ENCODE measurements at places on chromosomes 5 and 9.
A peak's percentile ranks its signal among the peaks of the same experiment; 100 is the strongest.

- no peak for DNase-seq
Observed at GRCh38 chr9:129473523-129474244, 147.2 kb downstream of the C9orf50 start.

DNA sequence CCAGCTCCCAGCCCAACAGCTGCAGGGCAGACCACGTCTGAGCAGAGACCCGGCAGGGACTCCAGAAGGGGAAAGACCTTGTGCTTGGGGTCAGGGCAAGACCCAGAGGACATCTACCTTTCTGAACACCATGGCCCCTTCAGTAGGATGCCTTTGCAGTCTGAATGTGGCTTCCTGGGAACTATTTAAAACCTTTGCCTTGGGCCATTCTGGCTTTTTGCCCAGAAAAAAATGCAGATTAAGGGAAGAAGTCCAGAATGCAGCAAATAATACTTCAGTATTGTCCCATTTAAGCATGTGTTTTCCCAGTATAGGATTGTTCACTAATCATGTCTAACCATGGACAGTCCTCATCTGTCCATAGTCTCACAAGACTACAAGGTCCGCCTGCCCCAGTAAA lies 67.5 kb upstream of the ERCC6L2 start:
- DNase-seq: no peak

GRCh38 chr9:92048924-92049625 lies 66.1 kb downstream of the SPTLC1 start:
- no peak for DNase-seq

GRCh38 chr5:14842117-14842516 lies 29.5 kb downstream of the ANKH start:
- no peak for DNase-seq

GRCh38 chr5:180599981-180600553 lies 8.8 kb upstream of the SCGB3A1 start:
- DNase-seq: no peak

GRCh38 chr5:89343666-89344065 lies 460.7 kb upstream of the MEF2C start:
- DNase-seq: peak; percentile 33

GRCh38 chr9:131238402-131239021 lies 37.8 kb downstream of the FAM78A start:
- peak; percentile 32 for DNase-seq

DNA sequence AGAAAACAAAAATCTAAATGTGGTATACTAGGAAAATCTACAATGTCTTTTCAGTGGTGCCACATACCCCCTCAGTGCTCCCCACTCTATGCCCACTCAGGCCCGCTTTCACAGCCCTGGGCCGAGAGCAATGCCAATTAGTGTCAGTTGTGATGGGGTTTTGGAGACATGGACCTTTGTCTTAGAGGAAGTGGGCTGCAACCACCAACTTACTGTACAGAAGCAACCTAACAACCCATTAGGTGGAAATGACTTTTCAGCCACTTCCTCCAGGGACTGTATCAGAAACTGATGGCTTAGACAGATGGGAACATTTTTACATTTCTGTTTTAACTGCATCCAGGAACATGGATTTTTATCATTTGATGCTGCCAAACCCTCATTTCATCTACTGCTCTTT lies 268.0 kb downstream of the BNC2 start:
- DNase-seq: no peak

GRCh38 chr5:3684118-3684517 lies 88.5 kb downstream of the IRX1 start:
- no peak for DNase-seq

GRCh38 chr5:115977096-115977495 lies 14.8 kb downstream of the LVRN start:
- no peak for DNase-seq

- DNase-seq: no peak
Observed at GRCh38 chr5:164532235-164532900, 1026.9 kb downstream of the MAT2B start.

- no peak for DNase-seq
Observed at GRCh38 chr5:168877132-168877892, 298.1 kb upstream of the PANK3 start.

GRCh38 chr5:8729437-8729836 lies 816.4 kb downstream of the SEMA5A start:
- no peak for DNase-seq

DNA sequence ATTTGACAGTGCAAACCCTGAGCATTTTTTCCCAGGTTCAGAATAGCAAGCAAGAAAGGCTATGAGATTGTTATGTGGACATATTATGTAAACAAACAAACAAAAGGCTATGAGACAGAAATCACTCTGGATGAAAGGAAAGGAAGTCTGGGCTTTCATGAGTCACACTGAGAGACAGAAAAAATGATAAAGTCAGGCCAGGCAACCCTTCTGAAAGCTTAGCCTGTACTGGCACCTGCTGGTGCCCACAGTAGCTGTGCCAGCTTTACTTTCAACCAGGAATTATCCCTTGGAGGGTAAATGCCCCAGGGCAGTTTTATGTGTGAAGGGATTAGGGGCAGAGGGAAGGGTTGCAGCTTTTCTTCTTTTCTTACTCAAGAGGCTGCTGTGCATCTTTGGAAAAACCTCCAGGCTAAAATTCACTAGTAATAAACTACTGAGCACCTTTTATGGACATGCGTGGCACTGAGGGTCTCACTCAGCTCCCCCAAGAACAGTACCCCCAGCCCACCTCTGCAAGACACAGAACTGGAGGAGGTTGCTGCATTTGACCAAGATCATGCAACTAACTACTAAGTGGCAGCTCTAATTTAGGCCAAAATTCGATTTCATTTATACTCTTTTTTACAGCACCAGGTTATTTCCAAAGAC lies 41.7 kb downstream of the ACTL7B start:
- DNase-seq: peak; percentile 49

DNA sequence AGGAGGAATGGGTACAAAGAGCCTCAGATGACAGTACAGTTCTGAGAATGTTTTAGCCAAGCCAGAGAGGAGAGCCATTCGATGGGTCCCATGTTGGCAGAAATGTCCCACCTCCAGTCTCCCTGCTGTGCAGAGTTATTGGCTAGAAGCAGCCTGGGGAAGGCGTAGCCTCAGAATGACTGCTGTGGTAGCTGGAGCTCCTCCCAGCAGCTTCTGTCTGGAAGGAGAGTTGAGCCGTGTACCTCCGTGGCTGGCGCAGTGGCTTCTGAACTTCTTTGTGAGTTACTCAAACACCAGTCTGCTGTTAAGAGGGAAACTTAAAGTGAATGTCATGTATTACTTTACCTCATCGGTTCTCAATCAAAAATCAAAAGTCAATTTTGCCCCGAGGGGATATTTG lies 193.3 kb upstream of the SNX2 start:
- DNase-seq: no peak

DNA sequence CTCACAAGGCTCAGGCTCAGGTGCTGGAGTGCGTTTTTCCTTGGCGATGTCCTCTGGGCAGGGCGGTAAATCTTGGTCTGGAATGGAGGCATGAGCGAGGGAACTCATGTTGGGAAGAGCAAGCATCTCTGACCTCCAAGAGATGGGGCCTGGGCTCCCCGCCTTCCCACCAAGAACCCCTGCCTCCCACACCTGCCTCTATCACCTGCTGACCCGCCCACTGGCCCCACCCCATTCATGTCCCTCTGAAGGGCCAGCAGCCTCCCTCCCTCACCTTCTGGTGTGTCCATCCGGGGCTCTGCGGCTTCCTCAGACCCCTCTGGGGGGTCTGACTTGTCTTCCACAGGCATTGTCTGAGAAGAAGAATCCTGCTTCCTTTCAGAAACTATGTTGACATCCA lies 10.9 kb downstream of the CIZ1 start:
- no peak for DNase-seq

DNA sequence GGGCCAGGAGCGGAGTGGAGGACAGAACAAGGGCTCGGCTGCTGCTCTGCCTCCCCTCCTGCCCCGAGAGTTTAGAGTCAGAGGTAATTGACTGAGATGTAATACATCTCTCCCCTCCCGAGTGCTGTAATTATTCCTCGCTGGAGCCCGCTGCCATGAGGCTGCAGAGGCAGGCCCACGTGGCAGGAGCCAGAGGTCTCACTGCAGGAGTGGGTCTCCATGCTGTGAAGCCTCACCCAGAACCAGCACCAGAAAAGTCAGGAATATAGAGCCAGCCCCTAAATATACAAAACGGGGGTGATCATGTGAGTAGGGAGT lies 2.5 kb downstream of the FAM163B start:
- DNase-seq: no peak

GRCh38 chr5:109247986-109248385 lies 161.8 kb downstream of the PJA2 start:
- DNase-seq: no peak

DNA sequence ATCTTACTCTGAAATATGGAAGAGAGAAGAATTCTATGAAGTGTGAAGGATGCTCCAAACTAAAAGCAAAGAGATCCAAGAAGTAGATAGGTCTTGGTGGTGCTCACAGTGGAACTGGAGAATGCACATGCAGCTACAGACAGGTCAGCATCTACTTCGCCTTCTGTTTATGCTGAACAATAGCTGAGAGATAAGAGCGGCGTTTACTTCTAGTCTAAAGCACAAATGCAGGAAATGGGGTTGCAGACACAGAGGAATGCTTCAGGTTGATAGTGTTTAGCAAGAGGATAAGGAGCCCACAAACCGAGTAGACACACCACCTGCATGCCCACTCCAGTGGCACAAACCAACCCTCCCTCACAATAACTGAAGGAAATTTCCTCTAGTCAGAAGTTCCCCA lies 180.0 kb upstream of the RGMB start:
- DNase-seq: no peak

- DNase-seq: no peak
Observed at GRCh38 chr9:123550797-123551196, 194.8 kb downstream of the CRB2 start.

DNA sequence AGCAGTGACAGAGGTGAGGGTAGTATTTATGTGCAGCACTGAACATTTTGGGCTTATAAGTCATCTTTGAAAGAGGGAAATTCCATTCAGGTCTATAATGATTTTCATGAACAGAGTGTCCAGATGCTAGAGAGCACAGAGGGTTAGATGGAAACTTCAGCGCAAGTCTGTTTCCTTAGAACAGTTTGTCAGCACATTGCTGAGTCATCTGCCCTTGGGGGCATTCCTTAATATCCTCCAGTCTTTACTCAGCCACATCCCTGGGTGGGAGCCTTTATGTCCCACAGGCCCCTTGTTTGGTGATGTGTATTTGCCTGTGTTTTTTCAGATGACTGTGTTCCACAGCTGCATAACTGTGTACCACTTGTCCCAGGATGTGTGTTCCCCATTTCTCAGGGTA lies 138.5 kb upstream of the S1PR3 start:
- no peak for DNase-seq

DNA sequence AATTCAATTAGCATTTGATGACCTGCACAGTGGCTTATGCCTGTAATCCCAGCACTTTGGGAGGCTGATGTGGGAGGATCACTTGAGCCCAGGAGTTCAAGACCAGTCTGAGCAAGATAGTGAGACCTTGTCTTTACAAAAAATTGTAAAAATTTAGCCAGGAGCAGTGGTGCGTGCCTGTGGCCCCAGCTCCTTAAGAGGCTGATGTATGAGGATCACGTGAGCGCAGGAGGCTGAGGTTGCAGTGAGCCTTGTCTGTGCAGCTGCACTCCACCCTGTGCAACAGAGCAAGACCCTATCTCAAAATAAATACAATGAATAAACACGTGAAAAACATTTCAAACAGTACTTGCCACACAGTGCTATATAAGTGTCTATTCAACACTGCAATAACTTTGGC lies 4.2 kb downstream of the ABCA1 start:
- no peak for DNase-seq

GRCh38 chr9:131565369-131565768 lies 20.0 kb downstream of the PRRT1B start:
- no peak for DNase-seq

GRCh38 chr5:147935032-147935431 lies 28.7 kb upstream of the C5orf46 start:
- DNase-seq: peak; percentile 21

GRCh38 chr5:88551724-88552345 lies 283.2 kb upstream of the TMEM161B start:
- no peak for DNase-seq

DNA sequence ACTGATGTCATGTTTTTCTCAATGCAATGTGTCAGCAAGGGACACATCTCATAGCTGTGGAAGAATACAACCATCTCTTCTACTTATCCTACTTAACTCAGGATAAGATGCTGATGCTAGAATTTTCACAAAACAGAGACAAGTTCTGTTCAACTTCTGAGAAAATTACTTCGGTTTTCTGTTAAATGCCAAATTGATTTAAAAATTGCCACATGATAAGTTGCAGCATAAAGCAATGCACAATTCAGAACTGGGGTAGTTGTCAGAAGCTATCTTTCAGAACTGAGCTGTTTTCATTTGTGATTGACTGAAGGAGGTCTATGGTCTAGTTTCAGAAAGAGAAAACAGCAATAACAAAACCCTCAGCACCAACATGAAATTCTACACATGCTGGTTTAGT lies 954.8 kb upstream of the C9orf72 start:
- no peak for DNase-seq

- no peak for DNase-seq
Observed at GRCh38 chr9:80074439-80074838, 502.7 kb downstream of the TLE4 start.

- DNase-seq: no peak
Observed at GRCh38 chr9:131707733-131708157, 32.1 kb downstream of the RAPGEF1 start.

DNA sequence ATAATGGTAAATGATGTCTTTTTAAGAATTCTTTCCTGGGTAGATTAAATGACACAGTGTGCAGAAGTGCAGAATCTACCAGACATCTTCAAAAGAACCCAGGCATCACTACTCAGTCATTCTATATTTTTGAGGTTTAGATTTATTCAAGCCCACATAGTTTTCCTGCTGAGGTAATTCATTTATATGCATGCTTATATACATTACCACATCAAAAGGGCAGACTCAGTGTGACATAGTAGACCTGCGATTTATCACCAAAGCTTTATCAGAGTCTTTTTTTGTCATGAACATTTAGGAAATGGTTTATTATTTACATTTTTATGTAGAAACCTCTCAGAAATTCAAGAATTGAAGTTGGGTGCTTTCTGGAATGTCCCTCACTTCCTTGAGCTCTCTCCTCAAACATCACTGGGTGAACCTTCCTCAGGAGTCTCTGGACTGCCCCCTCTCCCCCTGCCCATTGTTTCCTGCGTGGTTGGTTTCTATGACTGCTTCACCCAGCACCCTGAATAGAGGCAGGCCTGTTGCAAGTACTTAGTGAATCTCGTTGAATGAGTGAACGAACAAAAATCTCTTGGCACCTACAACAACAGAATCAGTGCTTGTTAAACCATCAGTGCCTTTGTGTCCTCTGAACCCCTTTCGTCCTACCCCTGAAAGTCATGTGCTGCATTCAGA lies 42.5 kb downstream of the ADAMTS16 start:
- no peak for DNase-seq

Measured in NCI-H774 (cell line).